Caco-2 (cell line): ENCODE measurements at places on chromosomes 6 and 20. TPM values are rescaled to one million over a fixed set of nuclear protein-coding genes. Genes with fewer than 3 reads are reported as not detected.

GRCh38 chr6:3743541-3743940, 8.0 kb downstream of the PXDC1 start:
- no peaks in the 10 kb centered on the region; the same call in none of the 2 replicates for H3K36me3 ChIP-seq
- peak overlapping the region; percentile 26 for H3K27ac ChIP-seq
- peaks cover 14% of the 10 kb centered on the region for H3K4me1 ChIP-seq

DNA sequence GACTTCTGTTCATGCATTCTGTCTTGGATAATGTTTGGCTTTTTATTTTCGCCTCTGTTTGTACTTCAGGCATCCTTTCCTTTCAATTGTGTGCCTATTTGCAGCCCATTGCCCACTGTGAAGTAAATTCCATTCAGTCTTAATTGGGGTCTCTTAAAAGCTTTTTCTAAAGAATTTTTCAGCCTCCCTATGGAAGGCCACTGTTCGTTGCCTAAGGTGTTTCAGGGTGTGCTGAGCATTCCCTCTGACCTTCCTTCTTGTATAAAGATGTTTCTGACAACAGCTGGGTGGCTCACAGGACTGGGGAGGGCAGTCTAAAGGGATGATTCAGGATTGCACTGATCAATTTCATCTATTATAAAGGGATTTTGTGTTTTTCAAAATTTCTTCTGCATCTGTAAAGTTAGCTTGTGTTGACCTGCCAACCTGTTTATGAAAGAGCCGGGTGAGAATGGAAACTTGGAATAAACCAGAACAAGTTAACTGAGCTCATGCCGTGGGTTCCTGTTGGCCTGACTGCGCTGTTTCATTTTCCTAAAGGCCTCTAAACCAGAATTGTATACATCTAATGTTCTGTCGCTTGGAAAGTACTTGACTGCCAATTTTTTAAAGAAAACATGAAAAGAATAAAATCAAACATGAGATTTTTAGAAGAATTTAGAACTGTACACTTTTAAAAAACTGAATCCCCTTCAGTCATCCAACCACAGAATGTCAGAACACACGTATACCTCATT, 14.3 kb downstream of the PHACTR2 start:
- H3K36me3 ChIP-seq, result no peaks in the 10 kb centered on the region

GRCh38 chr6:163148451-163149278, 265.9 kb upstream of the QKI start:
- H3K27me3 ChIP-seq, result no peaks in the 10 kb centered on the region
- no peak overlapping the region for H3K27ac ChIP-seq
- H3K4me1 ChIP-seq, result no peaks in the 10 kb centered on the region
- no peak for DNase-seq
- no peaks in the 10 kb centered on the region for H3K36me3 ChIP-seq

DNA sequence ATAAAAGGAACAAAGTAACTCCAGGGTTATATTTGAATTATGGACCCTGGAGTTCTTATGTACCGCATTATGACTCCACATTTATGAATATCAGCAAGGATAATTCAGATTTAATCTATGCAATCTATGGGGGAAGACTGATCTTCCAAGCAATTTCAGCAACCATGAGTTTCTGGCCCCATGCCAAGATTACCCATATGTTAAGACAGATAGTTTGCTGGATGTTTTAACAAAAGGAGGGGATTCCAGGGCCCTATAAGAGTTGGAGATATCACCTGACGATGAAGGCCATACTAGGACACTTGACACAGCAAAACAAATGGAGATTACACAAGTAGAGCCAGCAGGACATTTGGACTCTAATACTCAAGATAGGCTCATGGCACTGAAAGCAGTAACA, 45.9 kb upstream of the PLN start:
- H3K27ac ChIP-seq, result no peak overlapping the region
- no peak overlapping the region for H3K4me3 ChIP-seq
- no peaks in the 10 kb centered on the region for H3K36me3 ChIP-seq
- no peaks in the 10 kb centered on the region for H3K4me1 ChIP-seq
- no peaks in the 10 kb centered on the region for H3K27me3 ChIP-seq

DNA sequence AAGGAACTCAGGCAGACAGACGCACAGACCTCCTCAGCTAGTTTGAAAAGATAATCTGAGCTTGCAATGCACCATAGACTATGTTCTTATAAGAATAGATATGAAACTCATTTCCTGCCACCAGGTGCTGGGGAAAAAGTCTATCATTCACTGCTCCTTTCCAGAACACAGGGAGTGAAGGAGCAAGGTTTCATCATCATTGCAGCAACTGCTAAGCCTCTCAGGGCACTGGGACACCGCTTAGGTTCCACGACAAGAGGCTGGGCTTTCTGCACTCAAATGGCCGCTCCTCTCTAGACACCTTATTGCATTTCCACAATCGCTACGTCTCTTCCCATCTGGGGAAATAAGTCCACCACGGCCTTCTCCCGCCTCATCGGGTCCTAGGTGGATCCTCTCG, 418.5 kb upstream of the JARID2 start:
- H3K27ac ChIP-seq, result no peak overlapping the region
- no peak overlapping the region for H3K4me3 ChIP-seq
- DNase-seq, result no peak
- H3K4me1 ChIP-seq, result no peaks in the 10 kb centered on the region
- H3K36me3 ChIP-seq, result no peaks in the 10 kb centered on the region

- no peaks in the 10 kb centered on the region for H3K4me1 ChIP-seq
- no peak overlapping the region for H3K4me3 ChIP-seq
- H3K27me3 ChIP-seq, result no peaks in the 10 kb centered on the region
- no peak for DNase-seq
Observed at GRCh38 chr6:101195588-101195987, 197.9 kb upstream of the GRIK2 start.

GRCh38 chr6:126063512-126064146, 77.3 kb downstream of the TRMT11 start:
- H3K27me3 ChIP-seq, result no peaks in the 10 kb centered on the region
- no peak for DNase-seq
- H3K4me3 ChIP-seq, result no peak overlapping the region
- no peaks in the 10 kb centered on the region for H3K36me3 ChIP-seq

DNA sequence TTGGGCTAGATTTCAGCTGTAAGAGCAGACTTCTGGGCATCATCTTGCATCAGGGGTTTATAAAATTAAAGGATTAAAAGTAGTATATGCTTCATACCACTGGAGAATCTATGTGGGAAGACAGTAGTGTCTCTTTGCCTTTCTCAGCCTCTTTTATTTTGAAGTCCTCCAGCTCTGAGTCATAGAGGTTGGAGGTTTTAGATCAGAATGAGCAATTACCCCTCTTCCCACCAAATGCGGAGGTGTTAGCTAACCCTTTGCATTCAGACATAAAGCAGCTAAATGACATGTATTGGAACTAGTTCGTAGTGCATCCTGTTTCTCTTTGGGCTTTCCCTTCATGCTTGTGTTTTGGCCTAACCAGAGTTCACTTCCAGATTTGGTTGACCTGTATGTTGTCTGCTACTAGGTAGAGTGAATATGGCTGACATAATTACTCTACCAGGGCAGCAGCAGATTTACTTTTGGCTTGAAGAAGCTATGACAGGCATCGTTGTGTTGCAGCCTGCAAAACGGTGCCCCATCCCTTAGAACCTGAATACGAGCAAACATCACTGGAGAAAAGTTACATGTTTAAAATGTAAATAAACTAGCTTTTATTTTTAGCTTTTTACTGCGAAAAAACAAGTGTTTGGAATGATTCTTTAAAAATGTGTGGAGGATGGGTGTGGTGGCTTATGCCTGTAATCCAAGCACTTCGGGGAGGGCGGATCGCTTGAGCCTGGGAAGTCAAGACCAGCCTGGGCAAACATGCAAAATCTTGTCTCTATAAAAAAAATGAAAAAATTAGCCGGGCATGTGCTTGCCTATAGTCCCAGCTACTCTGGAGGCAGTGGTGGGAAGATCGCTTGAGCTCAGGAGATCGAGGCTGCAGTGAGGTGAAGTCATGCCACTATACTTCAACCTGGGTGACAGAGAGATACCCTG, 82.2 kb downstream of the MYO6 start:
- no peak overlapping the region for H3K4me3 ChIP-seq
- no peaks in the 10 kb centered on the region for H3K27me3 ChIP-seq
- DNase-seq, result no peak
- H3K27ac ChIP-seq, result no peak overlapping the region

DNA sequence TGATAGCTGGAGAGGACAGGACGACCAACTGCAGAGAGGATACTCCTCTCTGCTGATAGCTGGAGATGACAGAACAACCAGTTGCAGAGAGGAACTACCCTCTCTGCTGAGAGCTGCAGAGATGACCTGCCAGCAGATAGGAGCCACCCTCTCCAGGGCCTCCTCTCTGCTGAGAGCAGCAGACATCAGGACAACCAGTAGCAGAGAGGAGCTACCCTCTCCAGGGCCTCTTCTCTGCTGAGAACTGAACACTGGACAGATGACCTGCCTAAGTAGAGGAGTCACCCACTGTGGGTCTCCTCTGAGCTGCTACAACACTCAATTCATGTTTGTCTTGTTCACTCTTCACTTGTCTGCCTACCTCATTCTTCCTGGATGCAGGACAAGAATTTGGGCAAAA, 27.3 kb upstream of the ZBTB24 start:
- H3K27ac ChIP-seq, result no peak overlapping the region
- no peak overlapping the region for H3K4me3 ChIP-seq
- no peaks in the 10 kb centered on the region for H3K4me1 ChIP-seq

GRCh38 chr6:159113223-159113622, 56.0 kb upstream of the FNDC1 start:
- H3K27ac ChIP-seq, result no peak overlapping the region
- no peak overlapping the region for H3K4me3 ChIP-seq
- no peaks in the 10 kb centered on the region for H3K27me3 ChIP-seq
- H3K36me3 ChIP-seq, result no peaks in the 10 kb centered on the region

DNA sequence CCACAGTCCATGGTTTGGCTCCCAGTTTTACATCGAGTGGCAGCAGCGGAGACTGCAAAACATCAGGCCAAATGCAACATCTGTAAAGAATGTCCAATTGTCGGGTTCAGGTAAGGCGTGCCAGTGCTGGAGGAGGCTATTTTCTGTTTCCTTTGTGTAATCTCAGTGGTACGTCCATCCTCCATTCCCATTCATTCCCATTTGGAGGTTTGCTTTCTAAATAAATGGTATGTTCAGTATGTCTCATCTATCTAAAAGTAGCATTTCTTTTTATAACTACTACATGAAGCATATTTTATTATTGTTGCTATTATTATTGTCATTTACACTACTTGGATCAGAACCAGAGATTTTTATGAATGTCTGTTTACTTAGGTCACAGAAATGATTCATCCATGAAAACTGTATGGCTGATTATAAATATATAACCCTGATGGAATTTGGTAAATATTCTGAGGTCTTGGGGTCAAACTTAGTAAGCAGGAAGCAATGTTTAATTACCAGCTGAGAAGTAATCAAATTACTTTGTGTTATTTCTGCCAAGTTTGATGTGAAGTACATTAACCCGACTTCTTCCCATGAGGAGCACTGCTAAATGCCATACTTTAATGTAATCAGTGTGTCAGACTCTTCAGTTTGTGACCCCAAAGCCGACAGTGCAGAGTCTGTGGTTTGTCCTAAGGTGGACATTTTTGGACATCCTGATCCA, 512.9 kb downstream of the UTRN start:
- no peak overlapping the region for H3K27ac ChIP-seq
- no peaks in the 10 kb centered on the region for H3K4me1 ChIP-seq
- no peak overlapping the region for H3K4me3 ChIP-seq
- H3K27me3 ChIP-seq, result no peaks in the 10 kb centered on the region
- no peaks in the 10 kb centered on the region; the same call in 1 of the 2 replicates for H3K36me3 ChIP-seq

GRCh38 chr6:57434944-57435343, 117.5 kb downstream of the PRIM2 start:
- no peak for DNase-seq
- no peaks in the 10 kb centered on the region for H3K27me3 ChIP-seq
- peaks cover 17% of the 10 kb centered on the region for H3K4me1 ChIP-seq
- no peak overlapping the region for H3K27ac ChIP-seq

DNA sequence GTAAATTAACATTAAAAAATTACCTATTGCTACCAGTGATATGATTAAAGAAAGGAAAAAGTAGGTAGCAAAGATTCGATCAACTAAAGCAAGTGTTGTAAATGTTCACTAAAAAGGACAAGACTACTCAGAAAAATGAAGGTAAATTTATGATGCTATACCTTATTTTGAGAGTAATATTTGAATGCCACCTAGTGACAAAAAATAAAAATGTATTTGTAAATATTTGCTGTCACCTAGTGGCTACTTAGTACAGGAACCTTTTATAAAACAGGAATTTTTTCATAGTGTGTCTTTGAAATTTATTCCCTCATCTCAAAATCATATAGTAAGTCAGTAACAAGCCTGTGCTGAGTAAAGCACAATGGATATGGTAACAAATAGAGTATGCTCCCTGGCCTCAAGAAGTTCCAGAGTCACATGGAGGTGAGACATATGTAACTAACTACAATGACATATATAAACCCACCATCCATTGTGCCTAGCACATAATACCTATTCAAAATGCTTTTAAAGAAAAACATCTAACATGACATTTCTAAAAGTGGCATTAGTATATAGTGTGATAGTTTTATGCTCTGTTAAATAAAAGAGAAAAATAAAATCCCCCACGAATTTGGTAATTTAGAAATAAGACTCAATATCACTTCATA, 193.1 kb upstream of the SIM1 start:
- no peaks in the 10 kb centered on the region for H3K36me3 ChIP-seq
- DNase-seq, result no peak
- no peaks in the 10 kb centered on the region for H3K27me3 ChIP-seq

DNA sequence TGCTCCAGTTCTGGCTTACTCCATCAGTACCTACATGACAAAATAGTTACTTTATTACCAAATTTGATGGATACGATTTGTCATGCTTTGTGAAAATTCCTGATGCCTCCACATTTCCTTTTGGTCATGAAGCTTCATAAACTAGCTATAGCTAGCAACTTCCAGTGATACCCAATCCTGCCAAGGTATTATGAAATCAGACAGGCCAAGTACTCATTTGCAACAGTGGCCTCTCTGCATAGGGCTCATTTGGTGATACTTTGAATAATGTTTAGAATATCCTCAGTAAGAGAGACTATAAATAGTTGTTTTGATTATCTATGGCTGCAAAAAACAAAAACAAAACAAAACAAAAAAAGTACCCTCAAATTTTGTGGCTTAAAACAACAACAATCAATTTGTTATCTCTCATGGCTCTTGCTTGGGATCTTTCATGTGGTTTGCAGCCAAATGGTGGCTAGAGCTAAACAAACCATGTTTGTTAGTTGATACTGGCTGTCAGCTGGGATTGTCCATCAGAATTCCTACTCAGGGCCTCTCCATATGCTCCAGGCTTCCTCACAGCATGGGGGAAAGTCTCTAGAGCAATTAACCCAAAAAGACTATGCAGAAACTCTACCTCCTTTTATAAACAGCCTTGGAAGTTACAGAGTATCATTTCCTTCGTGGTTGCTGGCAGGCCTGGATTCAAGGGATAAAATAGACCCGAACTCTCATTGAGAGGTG, 10.1 kb upstream of the PRL start:
- H3K36me3 ChIP-seq, result no peaks in the 10 kb centered on the region
- H3K4me3 ChIP-seq, result no peak overlapping the region
- no peak overlapping the region for H3K27ac ChIP-seq
- H3K27me3 ChIP-seq, result no peaks in the 10 kb centered on the region
- no peak for DNase-seq

DEFB127 gene
- total RNA-seq, result not detected in 2 replicates

OTOR gene
- not detected in 2 replicates for total RNA-seq

MEI4 gene
- total RNA-seq, result not detected in 2 replicates

TM9SF4 gene
- 130 and 138 TPM in 2 replicates for total RNA-seq

MMP24 gene
- total RNA-seq, result 13.0 and 15.6 TPM in 2 replicates

C2 gene
- 4.8 and 4.9 TPM in 2 replicates for total RNA-seq

SIM1 gene
- not detected in 2 replicates for total RNA-seq

RNF39 gene
- total RNA-seq, result 0.23 and 0.37 TPM in 2 replicates

PNPLA1 gene
- total RNA-seq, result 0.19 and 0.25 TPM in 2 replicates

EPM2A gene
- 6.9 and 8.1 TPM in 2 replicates for total RNA-seq

IL20RA gene
- 0.65 and 1.6 TPM in 2 replicates for total RNA-seq

OXT gene
- 1.9 and 2.7 TPM in 2 replicates for total RNA-seq

DHX16 gene
- total RNA-seq, result 36.6 and 40.6 TPM in 2 replicates

ISM1 gene
- total RNA-seq, result 1.8 and 2.4 TPM in 2 replicates

PPP1R14C gene
- total RNA-seq, result 2.4 and 2.5 TPM in 2 replicates

SPATA25 gene
- 6.7 and 7.3 TPM in 2 replicates for total RNA-seq

XKR7 gene
- total RNA-seq, result not detected in 2 replicates

CFAP61 gene
- not detected in 2 replicates for total RNA-seq
